ENCODE measurements at places on chromosomes 3 and 15.

DNA sequence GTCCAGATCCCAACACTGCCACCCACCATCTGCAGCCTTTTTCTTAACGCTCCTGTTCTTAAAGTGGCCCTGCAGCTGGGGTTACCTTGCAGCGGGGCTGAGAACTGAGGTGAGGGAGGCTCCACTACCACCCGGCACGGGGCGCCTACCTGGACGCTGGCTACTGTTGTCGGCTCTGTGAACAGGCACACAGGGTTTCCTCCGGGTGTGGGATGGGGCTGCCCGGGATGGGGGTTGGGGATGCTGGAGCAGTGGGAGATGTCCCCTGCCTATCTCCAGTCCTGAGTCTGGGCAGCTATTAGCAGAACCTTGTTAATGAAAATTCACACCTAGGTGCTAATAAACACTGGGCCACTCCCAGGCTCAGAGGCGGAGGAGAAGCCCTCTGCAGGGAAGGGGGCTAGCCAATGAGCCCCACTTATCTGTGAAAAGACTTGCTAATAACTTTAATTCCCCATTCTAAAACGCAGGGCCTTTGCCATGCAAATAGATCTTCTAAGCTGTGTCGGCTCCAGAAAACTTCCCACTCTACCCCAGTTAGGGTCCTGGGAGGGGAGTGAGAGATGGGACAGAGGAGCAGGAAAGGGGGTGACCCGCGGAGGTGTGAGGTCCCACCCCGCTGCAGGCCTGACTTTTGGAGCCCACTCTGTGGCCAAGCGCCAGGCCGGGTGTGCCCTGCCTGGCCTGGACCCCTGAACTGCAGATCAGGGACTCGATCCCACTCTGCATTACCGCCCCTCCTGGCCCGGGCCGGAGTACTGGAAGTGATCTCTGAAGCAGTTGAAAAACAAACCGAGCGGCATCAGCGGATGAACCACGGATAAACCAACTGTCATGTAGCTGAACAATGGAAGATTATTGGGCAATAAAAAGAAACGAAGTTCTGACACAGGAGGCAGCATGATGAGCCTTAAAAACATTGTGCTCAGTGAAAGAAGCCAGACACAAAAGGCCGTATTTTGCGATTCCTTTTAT, 3.1 kb downstream of the MESP1 start:
- DNase-seq = no peak

GRCh38 chr15:62889734-62890505, 152.6 kb upstream of the TPM1 start:
- peak; percentile 92 for DNase-seq

GRCh38 chr3:49181351-49181750, 10.0 kb downstream of the KLHDC8B start:
- no peak for DNase-seq

DNA sequence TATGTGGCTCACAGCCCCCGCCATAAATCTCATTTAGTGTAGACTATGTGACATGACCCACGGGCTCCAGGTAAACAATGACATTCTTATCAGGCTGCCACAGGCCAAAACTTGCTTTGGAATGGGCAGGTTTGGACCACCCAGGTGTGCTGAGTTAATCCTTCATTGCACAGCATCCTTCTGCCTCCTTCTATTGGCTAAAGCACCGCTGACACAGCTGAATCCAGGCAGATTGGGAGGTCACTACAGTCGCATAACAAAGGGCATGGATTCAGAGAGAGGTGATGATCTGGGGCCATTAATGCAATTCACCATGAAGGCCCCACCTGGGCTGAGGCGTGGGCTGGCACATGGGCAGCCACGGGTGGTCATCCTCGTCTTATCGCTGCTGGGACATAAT, 47.8 kb upstream of the GALNT15 start:
- no peak for DNase-seq

- no peak for DNase-seq
Measured at GRCh38 chr3:105611304-105612192, 244.8 kb downstream of the ALCAM start.

DNA sequence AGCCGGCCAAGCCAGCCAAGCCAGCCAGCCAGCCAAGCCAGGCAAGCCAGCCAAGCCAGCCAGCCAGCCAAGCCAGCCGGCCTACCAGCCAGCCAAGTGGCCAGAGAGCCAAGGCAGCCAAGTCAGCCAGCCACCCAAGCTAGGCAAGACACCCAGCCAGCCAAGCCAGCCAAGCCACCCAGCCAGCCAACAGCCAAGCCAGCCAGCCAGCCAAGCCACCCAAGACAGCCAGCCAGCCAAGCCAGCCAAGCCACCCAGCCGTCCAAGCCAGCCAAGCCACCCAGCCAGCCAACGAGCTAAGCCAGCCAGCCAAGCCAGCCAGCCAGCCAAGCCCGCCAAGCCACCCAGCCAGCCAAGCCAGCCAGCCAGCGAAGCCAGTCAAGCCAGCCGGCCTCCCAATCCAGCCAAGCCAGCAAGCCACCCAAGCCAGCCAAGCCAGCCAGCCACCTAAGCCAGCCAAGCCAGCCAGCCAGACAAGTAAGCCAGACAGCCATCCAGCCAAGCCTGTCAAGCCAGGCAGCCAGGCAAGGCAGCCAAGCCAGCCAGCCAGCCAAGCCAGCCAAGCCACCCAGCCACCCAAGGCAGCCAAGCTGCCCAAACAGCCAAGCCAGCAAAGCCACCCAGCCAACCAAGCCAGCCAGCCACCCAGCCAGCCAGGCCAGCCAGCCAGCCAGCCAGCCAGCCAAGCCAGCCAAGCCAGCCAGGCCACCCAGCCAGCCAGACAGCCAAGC, 200.5 kb downstream of the GOLGA6L6 start:
- peak; percentile 21 for DNase-seq

- DNase-seq = no peak
Measured at GRCh38 chr15:96969732-96970710, 639.5 kb downstream of the NR2F2 start.

GRCh38 chr3:194741916-194742315, 56.2 kb downstream of the FAM43A start:
- no peak for DNase-seq

DNA sequence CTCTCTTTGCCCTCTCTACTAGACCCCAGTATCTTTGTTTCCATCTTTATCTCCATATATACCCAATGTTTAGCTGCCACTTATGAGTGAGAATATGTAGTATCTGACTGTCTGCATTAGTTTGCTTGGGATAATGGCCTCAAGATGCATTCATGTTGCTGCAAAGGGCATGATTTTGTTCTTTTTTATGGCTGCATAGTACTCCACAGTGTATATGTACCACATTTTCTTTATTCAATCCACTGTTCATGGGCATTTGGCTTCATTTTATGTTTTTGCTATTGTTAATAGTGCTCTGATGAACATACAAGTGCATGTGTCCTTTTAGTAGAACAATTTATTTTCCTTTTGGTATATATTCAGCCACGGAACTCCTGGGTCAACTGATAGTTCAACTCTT, 671.5 kb upstream of the GRM7 start:
- DNase-seq = no peak

GRCh38 chr3:49803465-49804140, 542 bp downstream of the INKA1 start:
- no peak for DNase-seq

- no peak for DNase-seq
Measured at GRCh38 chr3:81544385-81544784, 217.1 kb downstream of the GBE1 start.

- no peak for DNase-seq
Measured at GRCh38 chr15:41513506-41514227, at the start of gene LTK. Gene LTK, minus strand, starts transcription at chr15:41513827. Its CDS starts 118 bp downstream, at chr15:41513709.

DNA sequence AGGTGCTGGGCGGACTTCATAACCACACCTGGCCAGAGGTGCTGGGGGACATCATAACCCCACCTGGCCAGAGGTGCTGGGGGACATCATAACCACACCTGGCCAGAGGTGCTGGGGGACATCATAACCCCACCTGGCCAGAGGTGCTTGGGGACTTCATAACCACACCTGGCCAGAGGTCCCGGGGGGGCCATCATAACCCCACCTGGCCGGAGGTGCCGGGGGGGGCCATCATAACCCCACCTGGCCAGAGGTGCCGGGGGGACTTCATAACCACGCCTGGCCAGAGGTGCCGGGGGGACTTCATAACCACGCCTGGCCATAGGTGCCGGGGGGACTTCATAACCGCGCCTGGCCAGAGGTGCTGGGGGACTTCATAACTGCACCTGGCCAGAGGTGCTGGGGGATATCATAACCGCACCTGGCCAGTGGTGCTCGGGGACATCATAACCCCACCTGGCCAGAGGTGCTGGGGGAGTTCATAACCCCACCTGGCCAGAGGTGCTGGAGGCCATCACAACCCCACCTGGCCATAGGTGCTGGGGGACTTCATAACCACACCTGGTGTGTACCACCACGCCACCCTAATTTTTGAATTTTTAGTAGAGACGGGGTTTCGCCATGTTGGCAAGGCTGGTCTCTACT, 10.7 kb upstream of the TUBGCP5 start:
- DNase-seq = no peak

DNA sequence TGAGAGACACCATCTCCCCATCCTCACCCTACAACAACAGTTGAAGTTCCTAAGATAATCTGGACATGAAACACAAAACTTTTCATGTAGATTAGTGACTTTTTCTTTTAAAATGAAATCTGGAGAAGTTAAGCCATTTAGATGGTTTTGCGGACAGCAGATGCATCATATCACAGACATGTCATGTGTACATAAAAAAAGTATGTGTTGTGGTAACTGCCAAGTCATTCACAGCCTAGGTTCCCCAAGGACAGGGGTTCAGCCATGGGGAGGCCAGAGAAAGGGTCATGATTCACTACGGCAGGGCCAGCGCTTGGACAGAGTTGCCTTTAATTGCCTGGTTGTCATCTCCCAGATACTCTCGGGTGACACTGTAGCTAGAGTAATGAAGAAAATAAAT, 163.2 kb downstream of the PDZRN3 start:
- DNase-seq = peak; percentile 57

GRCh38 chr15:71599418-71600151, 210.8 kb upstream of the NR2E3 start:
- peak; percentile 59 for DNase-seq

DNA sequence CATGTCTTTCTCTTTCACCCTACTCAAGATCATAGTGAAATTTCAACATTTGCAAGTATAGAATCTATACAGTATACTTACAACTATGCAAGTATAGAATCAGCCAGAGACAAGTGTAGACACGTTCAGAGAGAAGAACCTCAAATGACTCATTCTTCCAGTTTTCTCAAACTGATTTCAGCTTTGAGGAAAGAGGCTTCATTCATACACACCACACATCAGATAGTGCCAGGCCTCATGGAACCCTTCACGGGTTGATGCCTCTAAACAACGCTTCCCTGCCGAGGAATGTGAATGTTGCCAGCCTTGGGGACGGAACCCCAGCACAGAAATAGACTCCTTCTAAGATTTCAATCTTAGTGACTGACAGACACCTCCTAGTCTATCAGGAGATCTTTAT, 135.7 kb downstream of the FOXP1 start:
- no peak for DNase-seq

Measured in AG10803 (cell line).